ENCODE measurements at places on chromosomes 7 and 10. TPM values are rescaled to one million over a fixed set of nuclear protein-coding genes. Genes with fewer than 3 reads are reported as not detected.

Gene LIPJ
- not detected for total RNA-seq

Gene DMBT1
- not detected for total RNA-seq

Gene TFAM
- total RNA-seq: 40.2 TPM

Gene SLC26A5
- not detected for total RNA-seq

Gene FLNC
- total RNA-seq: 0.05 TPM

Gene TMEM236
- total RNA-seq: 0.07 TPM

Gene TEX47
- not detected for total RNA-seq

Gene HOXA5
- total RNA-seq: 0.26 TPM

GRCh38 chr7:92251181-92251580, 5.4 kb downstream of the ANKIB1 start:
- H3K4me1 ChIP-seq: peaks cover 33% of the 10 kb centered on the region
- no peak for DNase-seq
- peak overlapping the region; percentile 24 for H3K27ac ChIP-seq
- peaks cover 10% of the 10 kb centered on the region for H3K36me3 ChIP-seq

- H3K4me3 ChIP-seq: no peak overlapping the region
- no peaks in the 10 kb centered on the region for H3K27me3 ChIP-seq
- H3K36me3 ChIP-seq: no peaks in the 10 kb centered on the region
- H3K27ac ChIP-seq: no peak overlapping the region
- DNase-seq: no peak
- no peaks in the 10 kb centered on the region for H3K4me1 ChIP-seq
These were observed 266.8 kb downstream of the SORCS1 start for GRCh38 chr10:106897719-106898118.

DNA sequence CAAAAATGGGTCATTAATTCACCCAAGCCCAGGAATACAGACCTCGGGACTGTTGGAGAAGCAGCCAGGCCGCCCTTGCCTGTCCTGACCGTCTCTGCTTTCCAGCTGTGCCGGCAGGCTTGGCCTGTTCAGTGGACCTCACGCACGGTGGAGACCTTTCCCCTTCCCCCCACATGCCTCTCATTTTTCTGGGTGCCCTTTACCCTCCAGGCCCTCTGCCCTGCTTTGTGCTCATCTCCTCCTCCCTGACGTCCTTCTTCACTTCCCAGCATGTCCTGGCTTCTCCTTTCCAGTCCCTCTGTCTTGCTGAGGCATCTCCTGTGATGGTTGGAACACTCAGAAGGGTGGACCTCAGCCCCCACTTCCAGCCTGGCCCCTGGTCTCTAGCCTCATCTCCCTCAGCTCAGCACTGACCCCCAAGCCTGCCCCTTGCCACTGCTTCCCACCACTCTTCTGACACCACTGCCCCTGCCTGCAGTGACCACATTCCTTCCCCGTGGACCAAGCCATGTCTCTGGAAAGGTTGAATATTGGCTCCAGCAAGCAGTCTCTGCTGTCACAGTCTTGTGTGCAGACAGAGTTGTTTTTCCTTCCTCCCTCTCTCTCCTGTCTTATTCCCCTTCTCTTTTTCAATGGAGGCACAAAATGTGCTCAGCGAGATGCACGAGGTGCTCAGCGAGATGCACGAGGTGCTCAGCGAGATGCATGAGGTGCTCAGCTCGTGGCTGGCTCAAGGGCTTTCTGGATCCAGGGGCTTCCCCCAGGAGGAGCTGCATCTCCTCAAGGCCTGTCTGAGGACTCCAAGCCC, 14.9 kb downstream of the BAG3 start:
- H3K4me1 ChIP-seq: peaks cover 41% of the 10 kb centered on the region
- no peak overlapping the region for H3K4me3 ChIP-seq
- H3K36me3 ChIP-seq: no peaks in the 10 kb centered on the region
- DNase-seq: no peak

DNA sequence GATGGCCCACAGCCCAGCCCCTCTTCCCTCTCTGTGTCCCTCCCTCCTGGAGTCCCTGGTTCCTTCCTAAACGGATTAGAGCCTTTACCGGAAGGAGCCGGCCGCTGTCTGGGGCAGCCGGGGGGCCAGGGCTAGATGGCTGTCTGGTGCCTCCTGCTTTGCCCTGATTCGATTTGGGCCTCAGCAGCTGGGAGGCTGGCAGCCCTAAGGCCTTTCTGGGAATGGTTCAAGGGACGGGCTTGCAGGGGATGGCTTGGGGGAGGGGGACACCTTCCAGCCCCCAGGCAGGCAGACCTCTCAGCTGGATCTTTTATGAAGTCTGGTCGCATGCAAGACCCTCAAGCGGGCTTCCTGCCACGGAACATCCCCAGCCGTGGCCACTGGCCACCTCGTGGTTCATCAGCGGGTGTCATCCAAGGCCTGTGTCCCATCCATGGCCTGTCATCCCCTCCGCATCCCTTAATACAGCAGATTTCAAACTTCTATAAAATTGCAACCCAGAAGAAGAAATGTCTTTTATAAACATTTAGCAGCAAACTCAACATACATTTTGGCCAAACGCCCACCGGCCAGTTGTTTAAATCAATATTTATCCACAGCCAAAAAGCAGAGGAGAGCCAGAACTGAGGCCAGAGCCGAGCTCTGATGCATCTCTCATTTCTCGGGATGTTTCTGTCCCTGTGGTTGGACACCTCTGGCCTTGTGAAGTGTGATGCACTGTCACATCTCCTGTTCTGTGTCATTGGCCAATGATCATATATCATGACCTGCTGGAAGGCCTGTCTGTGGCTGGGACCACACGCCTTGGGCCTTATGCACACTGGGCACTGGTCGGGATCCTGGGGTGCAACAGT, 52.0 kb downstream of the GTF2IRD1 start:
- H3K36me3 ChIP-seq: no peaks in the 10 kb centered on the region
- no peaks in the 10 kb centered on the region for H3K4me1 ChIP-seq
- no peaks in the 10 kb centered on the region for H3K27me3 ChIP-seq
- DNase-seq: no peak
- no peak overlapping the region for H3K27ac ChIP-seq

GRCh38 chr10:6987536-6987945, 407.5 kb upstream of the PRKCQ start:
- peaks cover 2% of the 10 kb centered on the region for H3K36me3 ChIP-seq
- no peak overlapping the region for H3K27ac ChIP-seq
- H3K27me3 ChIP-seq: no peaks in the 10 kb centered on the region

DNA sequence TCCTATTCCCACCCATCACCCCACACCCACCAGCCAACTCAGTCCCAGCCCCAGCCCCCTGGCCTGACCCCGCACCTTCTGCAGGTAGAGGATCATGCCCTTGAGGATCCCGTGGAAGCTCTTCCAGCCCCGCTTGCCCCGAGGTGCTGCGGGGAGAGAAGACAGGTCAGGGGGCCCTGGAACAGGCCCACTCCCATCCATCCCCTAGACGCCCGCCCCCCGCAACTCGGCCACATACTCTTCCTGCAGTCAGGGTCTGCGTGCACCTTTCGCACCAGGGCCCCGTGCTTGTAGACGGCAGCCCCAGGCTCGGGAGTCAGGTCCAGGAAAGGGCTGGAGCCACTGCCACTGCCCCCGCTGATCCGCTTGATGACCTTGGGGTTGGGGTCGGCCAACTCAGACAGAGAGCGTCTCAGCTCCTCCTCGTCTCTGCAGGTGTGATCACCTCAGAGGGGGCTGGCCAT, 9.6 kb downstream of the NFKB2 start:
- peak overlapping the region; percentile 79 for H3K4me3 ChIP-seq
- H3K4me1 ChIP-seq: peaks cover 33% of the 10 kb centered on the region
- no peak for DNase-seq

DNA sequence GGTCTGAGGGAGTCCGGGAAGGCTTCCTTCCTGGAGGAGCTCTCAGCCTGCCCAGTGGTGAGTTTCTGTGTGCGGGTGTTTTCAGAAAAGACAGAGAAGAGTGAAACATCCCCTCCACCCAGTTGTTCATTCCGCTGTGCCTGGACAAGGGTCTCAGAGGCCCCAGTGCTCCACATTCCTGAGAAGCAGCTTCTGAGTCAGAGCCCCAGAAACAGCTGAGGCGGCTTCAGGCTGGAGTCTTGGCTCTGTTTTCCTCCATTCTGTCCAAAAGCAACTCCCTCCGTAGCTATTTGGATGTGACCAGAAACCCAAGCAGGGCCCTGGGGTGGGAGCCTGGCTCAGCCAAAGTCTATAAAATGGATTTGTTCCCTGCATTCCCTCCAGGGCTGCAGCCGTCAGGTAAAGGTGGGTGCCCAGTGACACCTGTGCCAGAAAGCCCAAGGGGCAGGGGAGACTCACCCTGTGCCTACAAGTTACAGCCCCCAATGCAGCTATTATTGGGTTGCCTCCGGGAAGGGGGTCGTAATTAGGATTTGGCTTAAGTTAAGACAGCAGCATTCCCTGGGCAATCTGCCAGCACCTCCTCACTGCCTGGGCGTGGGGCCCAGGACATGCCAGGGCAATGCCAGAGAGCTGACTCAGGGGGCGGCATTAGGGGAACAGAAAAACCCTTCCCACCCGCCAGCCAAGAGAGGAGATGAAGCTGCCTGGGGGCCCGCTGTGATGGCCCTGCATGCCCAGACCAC, 13.1 kb upstream of the CAMK2G start:
- peaks cover 3% of the 10 kb centered on the region for H3K27me3 ChIP-seq
- no peak for DNase-seq
- no peaks in the 10 kb centered on the region for H3K36me3 ChIP-seq
- no peak overlapping the region for H3K4me3 ChIP-seq

DNA sequence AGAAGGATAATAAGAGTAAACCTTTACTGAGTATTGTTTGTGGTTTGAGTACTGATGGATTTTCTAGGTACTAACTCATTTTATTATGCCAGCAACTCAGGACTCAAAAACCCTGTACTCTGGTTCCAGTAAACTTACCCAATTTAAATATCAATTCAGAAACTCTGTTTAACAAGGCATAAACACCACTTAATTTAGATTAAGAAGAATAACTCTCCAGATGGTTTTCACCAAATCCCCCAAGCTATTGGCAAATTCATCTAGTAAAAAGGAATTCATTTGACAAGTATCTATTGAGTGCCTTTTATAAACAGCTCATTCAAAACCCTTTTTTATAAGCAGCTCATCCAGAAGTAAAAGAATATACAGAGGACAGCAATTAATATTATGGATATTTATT, 572.4 kb downstream of the PHTF2 start:
- no peak overlapping the region for H3K4me3 ChIP-seq
- H3K4me1 ChIP-seq: no peaks in the 10 kb centered on the region
- no peaks in the 10 kb centered on the region for H3K36me3 ChIP-seq
- H3K27me3 ChIP-seq: no peaks in the 10 kb centered on the region
- H3K27ac ChIP-seq: no peak overlapping the region

GRCh38 chr7:71630516-71630915, 498.6 kb downstream of the GALNT17 start:
- no peak for DNase-seq
- H3K4me1 ChIP-seq: no peaks in the 10 kb centered on the region
- no peak overlapping the region for H3K4me3 ChIP-seq
- no peaks in the 10 kb centered on the region for H3K36me3 ChIP-seq
- no peak overlapping the region for H3K27ac ChIP-seq

DNA sequence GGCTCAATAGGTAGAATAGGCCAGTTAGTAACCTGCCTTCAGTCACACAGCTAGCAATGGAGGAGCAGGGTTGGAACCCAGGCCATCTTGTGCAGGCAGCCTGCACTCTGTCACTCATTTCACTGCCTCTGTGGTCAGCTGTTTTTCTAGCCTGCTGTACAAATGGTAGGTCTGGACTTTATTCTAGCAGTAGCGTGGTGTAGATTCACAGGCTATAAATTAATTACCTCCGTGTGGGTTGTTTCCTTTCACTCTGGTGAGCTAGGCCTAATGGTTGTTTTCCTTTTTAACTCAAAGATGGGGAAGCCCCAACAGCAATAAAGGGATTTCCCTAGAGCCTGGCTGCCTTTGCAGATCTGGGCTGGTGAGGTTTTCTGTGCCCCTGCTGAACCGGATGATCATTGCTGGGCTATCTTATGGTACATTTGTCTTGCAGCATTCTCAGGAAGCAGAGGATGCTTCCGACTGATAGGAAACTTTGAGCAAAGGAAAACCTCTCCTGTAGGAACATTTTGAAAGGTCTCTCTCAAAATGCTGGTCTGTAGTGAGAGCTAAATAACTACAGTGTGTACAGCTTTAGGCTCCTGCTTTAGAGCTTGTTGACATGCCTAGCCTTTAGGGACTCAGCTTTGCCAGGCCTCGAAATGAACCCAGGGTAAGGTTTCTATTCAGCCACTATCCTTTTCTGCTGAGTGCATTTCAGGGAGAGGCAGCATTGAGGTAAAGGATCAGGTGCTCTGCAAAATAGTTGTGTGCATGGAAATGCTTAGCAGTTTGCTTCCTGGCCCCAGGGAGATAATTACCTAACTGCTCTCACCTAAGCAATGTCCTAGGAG, 157.4 kb downstream of the ST7 start:
- H3K4me3 ChIP-seq: no peak overlapping the region
- peak overlapping the region; percentile 91 for H3K27ac ChIP-seq
- no peaks in the 10 kb centered on the region for H3K27me3 ChIP-seq
- DNase-seq: peak; percentile 15

DNA sequence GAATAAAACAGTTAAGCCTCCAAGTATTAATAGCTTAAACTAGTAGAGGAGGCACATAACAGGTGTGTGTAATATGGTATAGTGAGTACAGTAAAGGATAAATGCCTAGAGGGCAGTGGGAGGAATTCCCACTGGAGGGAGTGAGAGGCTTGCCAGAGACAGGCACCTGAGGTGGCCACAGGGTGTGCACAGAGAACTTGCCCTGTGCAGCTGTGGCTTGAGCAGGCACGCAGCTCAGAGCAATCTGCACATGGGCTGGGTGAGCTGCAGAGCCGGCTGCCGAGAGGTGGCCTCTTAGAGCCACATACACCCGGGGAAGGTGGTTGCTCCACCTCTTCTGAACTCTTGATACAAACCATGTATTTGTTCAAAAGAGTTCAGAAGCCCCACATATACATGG, 237.1 kb downstream of the COBL start:
- no peaks in the 10 kb centered on the region for H3K36me3 ChIP-seq
- H3K4me1 ChIP-seq: peaks cover 2% of the 10 kb centered on the region
- no peak overlapping the region for H3K27ac ChIP-seq
- H3K27me3 ChIP-seq: peaks cover 30% of the 10 kb centered on the region
- no peak for DNase-seq
- no peak overlapping the region for H3K4me3 ChIP-seq

DNA sequence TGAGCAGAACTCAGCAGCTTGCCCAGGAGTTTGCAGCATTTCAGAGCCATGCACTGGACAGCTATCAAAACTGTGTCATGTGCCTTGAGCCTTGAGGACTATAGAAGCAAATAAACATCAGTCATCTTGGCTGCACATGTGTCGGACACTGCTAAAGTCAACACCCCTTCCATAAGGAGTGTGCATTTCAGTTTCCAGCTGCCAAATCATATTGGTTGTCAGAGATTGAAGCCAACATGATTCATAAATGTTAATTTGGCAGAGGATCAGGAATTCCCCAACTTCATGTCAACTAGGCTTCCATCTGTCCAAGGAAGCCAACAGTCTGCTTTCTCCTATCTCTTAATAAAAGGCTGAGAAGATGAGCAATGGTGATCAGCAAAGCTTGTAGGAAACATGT, 32.8 kb downstream of the SLC16A12 start:
- H3K27me3 ChIP-seq: no peaks in the 10 kb centered on the region
- no peak for DNase-seq
- no peaks in the 10 kb centered on the region for H3K4me1 ChIP-seq
- H3K36me3 ChIP-seq: no peaks in the 10 kb centered on the region
- H3K27ac ChIP-seq: no peak overlapping the region

Data from T-helper 17 cell (primary cell).